Stimulated activated CD8-positive, alpha-beta memory T cell treated with anti-CD3 and anti-CD28 coated beads, Interleukin-4, amount 100 ng/mL, for 1 hour (primary cell): ENCODE measurements at places on chromosomes 13 and 19.

DNA sequence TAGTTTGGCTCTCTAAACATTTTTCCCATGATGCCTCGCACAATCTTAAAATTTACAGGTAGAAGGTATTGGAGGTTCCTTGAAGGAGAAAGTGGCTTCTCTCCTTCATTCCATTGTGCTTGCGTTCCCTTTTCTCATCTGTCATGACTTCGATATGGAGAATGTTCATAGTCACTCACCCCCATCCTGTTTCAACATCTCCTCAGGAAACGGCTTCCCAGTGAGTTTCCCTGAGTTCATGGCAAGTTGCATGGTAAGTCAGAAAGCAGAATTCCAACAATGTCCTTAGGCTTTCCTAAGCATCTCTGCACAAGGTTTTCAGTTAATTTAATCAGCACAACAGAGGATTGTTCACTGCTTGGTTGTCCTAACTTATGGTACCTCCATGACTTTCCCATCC, 581.8 kb upstream of the SLITRK5 start:
- DNase-seq, result no peak

DNA sequence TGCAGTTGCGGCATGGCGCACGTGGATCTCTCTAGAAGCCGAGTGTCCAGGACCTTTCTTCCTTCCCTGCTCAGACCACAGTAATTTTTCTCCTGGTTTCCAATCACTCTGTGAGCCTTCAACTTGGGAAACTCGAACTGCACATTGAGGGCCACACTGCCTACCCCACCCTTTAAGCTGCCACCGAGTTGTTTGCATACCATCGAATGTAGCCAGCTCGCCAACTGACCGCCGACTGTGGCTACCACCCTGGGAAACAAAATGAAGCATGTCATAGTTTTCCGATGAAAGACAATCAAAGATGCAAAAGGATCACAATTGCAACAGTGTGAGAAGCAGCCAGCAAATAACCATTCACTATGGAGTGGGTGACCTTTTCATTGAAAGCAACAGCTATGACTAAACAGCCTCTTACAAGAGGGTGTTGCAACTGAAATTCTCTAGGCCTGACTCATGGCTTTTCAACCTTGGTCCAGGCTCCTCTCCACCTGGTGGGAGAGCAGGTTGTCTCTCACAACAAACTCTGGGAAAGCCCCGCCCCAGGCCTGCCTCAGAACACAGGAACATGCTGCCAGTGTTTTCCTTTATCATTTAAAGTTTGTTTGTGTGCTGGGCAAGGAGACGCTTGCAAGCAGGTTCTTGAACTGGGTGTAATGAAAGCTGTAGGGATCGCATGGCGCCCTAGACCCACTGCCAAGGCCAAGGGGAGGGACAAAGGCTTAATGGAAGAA, 141.7 kb upstream of the SERP2 start:
- DNase-seq, result no peak

DNA sequence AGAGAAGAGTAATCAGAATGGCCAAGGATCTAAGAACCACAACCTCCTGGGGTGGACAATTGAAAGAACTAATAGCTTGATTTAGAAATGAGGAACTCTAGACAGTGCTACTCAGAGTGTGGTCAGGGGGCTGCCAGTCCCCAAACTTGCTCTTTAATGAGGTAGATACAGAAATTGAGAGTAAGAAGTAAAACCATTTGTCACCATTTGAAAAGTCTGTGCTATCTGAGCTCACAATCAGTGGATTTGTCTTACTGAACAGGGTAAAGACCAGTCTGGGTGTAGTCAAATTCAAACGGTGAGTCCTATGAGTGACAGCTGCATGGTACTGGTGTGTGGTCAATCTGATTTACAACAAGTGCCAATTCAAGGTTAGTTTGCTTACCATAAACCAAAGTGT, 118.9 kb downstream of the KL start:
- DNase-seq, result no peak

DNA sequence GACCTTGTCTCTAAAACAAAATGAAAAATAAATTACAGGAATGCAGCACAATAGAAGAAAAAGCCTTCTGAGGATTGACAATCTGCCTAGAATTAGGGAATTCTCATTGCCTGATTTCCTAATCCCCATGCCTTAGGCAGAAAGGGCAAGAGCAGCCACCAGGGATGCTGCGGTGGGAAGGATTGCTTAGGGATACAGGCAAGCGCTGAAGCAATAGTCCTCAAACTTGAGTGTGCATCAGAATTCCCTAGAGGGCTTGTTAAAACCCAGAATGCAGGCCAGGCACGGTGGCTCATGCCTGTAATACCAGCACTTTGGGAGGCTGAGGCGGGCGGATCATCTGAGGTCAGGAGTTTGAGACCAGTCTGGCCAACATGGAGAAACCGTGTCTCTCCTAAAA, 1.0 kb upstream of the OR7C2 start:
- no peak for DNase-seq

DNA sequence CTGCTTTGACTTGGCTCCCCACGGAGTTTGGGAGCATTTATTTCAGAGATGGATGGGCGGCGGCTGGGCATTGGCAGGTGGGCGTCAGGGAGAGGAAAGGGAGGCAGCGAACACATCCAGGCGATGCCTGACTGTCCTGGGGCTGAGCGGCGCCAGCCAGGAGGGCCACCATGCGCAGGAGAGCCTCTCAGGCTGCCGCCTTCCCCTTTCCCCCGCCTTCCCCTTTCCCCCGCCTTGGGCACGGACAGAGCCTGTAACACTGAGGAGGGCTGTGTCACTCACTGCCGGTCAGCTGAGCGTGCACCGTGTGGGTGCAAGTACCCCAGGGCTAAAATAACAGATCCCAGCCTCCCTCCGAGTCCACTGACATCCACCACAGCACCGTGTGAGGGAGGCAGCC, 11.4 kb downstream of the MCF2L start:
- no peak for DNase-seq

DNA sequence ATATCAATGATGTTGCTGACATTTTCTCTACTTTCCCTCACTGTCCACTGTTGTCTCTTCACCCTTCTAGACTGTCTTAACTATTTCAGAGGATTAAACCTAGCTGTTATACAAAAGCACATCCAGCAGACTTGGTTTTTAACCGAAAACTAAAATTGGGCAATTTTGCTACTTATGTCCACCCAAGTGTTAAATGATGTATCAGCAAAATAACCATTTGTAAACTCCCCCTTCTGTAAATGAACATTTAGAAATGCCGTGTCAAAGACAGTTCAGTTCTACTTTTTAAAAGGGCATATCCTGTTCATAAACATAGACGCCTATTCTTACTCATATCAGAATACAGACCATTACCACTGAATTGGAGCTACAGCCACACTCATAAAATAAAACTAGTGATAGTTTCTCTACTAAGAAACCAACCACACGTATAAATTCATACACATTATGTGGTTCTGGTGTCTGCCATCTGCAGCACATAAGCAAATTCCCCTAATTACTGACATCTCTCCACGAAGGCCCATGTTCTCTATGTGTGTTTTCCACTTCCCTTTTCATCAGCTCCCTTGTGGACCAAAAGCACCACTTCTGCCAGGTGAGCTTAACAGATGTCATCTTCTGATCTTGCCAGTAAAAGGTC, 1091.8 kb downstream of the PCDH9 start:
- DNase-seq, result no peak

- peak; percentile 47 for DNase-seq
These were observed 14.9 kb downstream of the MAP2K2 start for GRCh38 chr19:4108767-4109625.
